ENCODE measurements at places on chromosomes 6 and 20.

- DNase-seq = peak; percentile 88
These were observed at the start of gene TPBG for GRCh38 chr6:82363428-82364086. TSS of gene TPBG (plus strand) at chr6:82363817. CDS start at chr6:82364962, 1,145 bp downstream.

- DNase-seq = no peak
These were observed 29.7 kb downstream of the GJA1 start for GRCh38 chr6:121465101-121465500.

DNA sequence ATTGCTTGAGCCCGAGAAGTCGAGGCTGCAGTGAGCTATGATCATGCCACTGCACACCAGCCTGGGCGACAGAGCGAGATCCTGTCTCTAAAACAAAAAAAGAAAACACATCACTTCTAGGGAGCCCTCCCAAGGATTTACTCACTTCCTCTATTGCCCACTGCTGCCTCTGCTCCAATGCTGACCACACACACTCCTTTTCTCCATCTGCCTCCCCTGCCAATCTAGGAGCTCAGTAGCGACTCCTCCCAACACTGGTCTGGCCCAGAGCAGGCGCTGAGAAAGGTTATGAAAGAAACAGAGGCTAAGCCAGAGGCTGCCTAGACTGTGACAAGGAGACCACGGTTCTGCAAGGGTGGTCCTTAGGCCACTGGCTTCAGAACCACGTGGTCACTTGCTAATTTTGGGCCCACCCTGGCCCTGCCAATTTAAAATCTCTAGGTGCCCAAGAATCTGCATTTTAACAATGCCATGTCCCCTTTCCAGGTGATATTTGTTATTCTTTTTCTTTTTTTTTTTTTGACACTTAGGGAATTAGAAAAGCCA lies 1.3 kb upstream of the E2F1 start:
- DNase-seq = no peak

DNA sequence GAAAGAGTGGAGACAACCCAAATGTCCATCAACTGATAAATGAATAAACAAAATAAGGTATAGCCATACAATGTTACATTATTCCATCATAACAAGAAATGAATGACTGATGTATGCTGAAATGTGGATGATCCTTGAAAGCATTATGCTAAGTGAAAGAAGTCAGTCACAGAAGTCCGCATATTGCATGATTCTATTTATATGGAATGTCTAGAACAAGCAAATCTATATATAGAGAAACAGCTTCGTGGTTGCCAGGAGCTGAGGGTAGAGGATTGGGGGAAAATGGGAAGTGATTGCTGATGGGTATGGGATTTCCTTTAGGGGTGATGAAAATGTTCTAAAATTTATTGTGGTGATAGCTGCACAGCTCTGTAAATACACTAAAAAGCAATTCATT lies 196.8 kb downstream of the ATXN1 start:
- no peak for DNase-seq

GRCh38 chr20:14114065-14114704 lies 118.9 kb downstream of the MACROD2 start:
- no peak for DNase-seq

GRCh38 chr20:21510414-21511384 lies 3.2 kb downstream of the NKX2-2 start:
- peak; percentile 76 for DNase-seq

DNA sequence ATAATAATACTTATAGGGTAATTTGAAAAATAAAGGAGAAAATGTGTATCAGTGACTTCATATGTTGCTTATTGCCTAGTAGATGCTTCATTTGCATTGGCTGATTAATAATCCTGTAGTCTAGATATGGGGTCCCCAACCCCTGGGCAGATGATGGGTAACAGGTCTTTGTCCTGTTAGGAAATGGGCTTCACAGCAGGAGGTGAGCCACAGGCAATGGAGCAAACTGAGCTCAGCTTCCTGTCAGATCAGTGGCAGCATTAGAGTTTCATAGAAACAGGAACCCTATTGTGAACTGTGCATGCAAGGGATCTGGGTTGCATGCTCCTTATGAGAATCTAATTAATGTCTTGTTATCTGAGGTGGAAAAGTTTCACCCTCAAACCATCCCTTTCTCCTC lies 1049.5 kb upstream of the EPHA7 start:
- DNase-seq = no peak

- no peak for DNase-seq
These were observed 294.1 kb downstream of the TFAP2B start for GRCh38 chr6:51112731-51113130.

DNA sequence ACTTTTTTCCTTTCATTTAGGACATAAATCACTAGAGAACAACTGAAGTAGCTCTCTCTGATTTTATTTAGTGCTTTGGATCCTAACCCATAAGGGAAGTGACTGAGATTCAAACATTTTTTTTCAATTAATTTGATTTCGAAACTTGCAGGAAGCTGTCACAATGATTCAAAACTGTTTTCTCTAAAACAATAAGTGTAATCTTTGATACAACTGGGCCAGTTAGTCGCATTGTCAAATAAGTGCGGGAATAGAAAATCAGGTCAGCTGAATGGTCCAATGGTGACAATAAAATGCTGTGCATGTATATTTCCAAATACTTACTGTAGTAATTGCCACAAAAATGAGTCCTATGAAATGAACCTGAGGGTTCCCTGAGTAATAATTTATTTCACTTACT lies 930.8 kb downstream of the TFAP2A start:
- no peak for DNase-seq

DNA sequence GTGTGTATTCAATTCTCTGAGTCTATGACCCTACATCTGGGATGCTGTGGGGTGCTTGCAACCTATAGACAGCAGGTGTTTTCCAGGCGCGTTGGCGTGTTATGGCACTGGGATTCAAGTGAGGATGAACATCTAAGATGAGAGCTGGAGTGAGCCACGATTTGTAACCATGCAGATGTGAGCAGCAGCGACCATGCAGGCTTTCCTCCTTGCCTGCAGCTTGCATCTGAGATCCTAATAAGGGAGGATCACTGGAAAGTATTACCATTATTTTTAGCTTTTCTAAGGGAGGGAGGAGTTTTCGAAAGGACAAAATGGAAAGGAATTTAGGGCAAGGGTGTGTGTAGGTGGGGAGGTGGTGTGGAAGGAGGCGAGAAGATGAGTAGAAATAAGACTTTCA lies 216.7 kb downstream of the ATXN1 start:
- no peak for DNase-seq
